ENCODE measurements at places on chromosomes 1 and 21.
A peak's percentile ranks its signal among the peaks of the same experiment; 100 is the strongest.

DNA sequence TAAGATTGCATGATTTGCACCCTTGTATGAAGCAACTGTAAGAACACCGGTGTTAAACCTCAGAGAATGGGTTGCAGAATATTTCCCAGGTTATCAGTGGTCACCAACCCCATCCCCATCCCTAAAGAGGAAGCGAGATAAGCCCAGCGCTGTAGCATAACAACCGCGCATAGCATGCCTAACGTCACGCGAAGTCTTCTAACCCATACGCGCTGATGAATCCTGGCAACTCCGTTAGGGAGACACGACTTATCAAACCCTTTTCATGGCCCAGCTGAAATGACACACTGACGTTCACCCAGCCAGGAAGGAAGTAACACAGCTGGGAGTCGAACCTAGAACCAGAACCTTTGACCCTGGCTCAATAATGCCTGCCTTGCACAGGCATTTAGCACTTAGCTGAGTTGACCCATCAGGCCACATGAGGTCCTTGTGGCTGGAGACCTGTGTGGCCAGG, 24.2 kb downstream of the TMEM51 start:
- DNase-seq, result peak; percentile 83

GRCh38 chr21:41426676-41427404, 801 bp downstream of the MX1 start:
- peak; percentile 60 for DNase-seq

- no peak for DNase-seq
Observed at GRCh38 chr21:44884097-44884496, 10.6 kb upstream of the PTTG1IP start.

- no peak for DNase-seq
Observed at GRCh38 chr21:21858502-21859334, 860.5 kb downstream of the NCAM2 start.

- DNase-seq, result no peak
Observed at GRCh38 chr1:160651433-160652064, 4.7 kb upstream of the SLAMF1 start.

DNA sequence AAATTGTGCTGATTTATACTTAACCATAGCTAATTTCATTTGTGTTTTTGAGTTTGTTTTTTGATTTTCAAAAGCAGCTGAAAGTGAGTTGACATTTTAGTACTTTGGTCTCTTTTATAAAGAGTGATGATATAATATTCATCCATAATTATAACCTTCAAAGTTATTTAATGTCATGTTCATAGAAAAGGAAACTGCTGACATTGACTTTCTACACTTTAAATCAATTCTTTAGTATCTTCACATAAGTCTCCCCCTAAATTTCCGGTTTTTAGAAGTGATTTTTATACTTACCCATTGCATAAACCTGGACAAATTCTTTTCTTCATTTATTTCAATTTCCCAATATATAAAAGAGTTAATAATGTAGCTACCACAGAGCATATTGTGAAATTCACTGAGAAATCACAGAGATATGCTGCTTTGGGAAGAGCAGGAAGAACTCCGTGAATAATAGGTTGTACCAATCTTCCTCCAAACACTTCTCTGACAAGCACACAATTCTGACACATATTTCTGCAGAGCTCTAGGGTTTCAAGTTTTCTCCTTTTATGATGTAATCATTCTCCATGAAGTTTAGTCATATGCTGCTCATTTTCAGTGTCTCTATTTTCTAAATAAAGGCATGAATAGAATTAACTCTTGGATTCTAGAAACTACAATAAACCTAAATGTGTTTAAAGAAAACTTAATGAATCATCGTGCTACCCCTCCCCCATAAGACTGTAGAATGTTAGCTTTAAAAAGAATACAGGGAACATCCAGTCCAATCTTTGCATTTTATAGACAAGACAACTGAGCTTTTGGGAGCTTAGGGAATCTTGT, 25.6 kb upstream of the CDC42BPA start:
- DNase-seq, result peak; percentile 14

GRCh38 chr1:73766786-73767348, 431.1 kb downstream of the LRRIQ3 start:
- no peak for DNase-seq

DNA sequence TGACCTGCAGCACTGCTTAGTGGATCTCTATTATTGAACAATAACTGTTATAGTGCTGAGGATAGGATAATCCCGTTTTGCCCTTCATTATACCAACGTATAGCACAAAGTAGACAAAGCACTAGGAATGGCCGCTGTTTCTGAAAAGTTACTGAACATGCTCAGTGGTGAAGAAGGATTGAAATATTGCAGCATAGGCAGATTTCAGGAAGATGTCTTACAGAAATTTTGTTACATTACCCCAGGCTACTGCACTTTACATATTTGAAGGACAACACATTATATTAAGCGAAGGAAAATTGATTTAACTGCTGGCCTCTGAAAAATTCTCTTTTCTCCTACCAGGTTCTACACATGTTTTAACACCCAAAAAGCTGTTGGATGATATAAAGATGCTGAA, 48.5 kb downstream of the AKNAD1 start:
- DNase-seq, result no peak

DNA sequence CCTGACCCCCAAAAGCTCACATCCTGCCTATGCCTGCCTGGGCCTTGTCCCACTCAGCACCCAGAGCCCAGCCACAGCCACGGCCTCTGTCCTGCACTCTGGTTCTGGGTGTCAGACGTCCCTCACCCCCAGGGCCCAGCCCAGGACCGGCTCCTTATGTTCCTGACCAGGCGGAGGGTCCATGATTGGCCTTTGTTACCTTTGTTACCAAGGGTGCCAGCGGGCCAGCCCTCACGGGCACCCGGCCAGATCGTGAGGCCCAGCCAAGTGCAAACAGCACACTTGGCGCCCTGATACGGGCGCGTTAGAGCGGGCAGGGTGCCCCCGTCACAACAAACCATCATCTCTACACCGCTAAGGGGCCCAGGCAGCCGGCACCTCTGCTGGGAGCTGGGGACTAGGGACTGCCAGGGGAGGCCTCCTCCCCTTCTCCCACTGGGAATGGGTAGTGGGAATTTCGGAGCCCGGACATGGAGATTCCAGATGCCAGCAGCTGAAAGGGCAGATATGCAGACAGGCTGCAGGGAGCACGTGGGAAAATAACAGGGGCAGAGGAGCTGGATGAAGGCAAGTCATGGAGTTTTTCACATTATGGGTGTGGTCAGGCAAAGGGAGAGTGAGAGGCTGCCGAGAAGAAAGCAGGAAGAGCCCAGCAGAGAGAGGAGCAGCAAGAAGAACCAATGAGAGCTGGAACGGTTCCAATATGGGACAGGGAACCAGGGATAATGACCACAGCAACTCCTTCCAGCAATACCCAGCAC, 22.1 kb downstream of the HSPG2 start:
- peak; percentile 27 for DNase-seq

GRCh38 chr1:160309571-160309970, 24.6 kb upstream of the PEX19 start:
- peak; percentile 49 for DNase-seq

DNA sequence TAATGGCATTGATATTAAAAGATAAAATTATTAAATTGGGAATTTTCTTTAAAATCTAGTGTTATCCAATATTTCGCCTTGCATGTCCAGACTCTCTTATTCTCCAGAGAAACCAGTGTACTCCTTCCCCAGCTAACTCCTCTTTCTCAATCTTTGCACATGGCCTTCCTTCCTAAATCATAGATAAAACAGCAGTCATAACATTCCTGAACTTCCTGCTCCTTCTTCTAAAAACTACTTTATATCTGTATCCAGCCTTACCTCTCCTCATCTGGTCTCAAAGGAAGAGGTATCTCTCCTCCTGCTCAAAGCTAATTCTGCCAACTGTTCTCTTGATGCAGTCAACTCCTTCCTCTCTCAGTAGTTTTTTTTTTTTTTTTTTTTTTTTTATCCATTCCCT, 39.5 kb upstream of the NEK7 start:
- DNase-seq, result no peak

- no peak for DNase-seq
Observed at GRCh38 chr1:194176212-194176611, 989.8 kb upstream of the B3GALT2 start.

DNA sequence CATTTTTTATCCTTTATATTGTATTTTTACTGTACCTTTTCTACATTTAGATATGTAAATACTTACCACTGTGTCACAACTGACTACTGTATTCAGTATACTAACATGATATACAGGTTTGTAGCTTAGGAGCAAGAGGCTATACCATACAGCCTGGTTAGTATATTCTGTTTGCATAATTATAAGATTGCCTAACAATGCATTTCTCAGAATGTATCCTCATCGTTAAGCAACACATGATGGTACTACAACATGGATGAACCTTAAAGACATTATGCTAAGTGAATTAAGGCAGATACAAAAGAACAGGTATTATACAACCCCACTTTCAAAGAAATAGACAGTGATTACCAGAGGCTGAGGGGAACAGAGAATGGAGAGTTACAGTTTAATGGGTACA, 62.7 kb downstream of the RUSC1 start:
- no peak for DNase-seq

DNA sequence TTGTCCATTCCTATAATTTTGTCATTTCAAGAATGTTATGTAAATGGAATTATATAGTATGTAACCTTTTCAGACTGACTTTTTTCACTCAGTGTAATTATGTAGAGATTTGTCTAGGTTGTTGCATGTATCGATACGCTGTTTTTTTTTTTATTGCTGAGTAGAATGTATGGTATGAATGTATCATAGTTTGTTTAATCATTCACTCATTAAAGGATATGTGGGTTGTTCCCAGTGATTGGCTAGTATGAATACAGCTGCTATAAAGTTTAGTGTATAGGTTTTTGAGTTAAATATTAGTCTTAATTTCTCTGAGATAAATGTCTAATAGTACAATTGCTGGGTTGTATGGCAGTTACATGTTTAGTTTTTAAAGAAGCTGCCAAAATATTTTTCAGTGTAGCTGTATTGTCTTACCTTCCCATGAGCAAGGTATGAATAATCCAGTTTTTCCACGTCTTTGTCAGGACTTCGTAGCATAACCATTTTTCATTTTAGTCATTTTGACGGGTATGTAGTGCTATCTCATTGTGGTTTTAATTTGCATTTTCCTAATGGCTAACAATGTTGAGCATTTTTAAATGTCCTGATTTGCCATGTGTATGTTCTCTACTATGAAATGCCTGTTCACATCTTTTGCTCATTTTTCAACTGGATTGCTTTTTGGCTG, 22.4 kb downstream of the CASQ2 start:
- DNase-seq, result no peak

GRCh38 chr1:197178998-197179397, 32.5 kb upstream of the ASPM start:
- DNase-seq, result peak; percentile 53

GRCh38 chr1:54280651-54281050, 80.7 kb downstream of the MRPL37 start:
- DNase-seq, result no peak

DNA sequence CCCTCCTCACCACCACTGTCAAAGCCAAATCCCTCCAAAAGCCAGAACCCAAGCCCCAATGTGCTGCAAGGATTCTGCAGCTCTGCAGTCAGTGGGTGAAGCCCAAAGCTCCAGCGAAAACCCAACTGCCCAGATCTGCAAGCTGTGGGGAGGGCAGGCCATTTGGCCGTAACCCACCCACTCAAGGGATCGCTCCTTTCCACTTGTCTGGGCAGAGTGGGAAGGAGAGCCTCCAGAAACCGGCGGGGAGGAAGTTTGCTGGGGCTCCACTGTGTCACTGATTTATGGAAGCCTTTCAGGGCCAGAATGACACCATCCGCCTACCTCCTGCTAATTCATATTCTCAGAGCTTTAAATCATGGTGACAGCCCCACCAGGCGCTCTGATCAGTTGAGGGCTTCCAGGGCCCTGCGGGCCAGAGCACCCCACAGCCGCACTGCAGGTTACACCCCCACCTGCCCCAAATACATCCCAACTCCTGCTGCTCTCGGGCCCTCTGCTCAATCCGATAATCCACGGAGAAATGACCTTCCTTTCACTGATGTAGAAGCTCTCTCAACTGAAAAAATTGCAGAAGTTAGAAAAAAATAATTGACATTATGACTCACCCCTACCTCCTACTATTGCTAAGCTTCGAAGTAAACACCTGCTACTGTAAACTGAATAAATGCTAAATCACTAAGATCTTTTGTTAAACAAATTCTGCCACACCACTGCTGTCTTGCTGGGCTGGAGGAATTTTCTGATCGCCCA, 40.6 kb upstream of the RAB4A start:
- peak; percentile 77 for DNase-seq

DNA sequence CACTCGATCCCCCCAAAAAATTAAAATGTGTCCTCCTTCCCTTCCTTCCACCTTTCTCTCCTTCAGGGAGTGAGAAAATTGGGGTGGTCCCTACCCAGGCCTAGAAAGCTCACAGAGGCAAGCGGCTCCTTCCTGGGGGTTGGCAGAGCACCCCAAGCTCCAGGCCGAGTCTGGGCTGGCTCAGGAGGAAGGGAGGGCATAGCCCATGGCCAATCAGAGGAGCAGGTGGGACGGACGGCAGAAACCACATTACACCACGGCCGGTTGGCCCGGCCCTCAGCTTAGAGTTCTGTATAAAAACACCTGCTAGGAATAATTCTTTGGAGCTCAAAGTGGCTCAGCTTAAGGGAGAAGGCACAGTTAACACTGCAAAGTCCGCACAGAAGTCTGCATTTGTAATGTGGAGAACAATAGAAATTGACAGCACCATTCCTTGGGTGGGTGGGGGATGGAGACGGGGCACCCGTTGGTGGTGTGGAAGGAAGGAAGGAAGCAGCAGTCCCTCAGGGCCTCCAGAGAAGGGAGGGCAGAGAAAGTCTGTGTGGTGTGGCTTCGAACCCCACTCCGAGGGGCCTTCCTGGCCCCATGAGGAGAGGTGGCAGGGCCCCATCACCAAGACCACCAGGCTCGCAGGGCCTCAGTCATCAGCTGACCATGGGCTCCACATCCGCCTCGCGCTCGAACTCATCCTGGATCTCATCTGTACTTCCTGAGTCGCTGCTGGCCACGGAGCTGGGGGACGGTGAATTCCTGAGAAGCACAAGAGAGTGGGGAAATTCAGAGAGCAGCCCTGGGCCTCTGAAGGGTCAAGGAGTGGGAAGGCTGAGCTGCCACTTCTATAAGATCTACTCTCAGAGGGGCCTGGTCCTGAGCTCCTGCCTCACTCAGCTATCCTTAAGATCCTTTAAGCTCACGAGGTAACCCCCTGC, 5.8 kb upstream of the ALDH4A1 start:
- DNase-seq, result peak; percentile 24

DNA sequence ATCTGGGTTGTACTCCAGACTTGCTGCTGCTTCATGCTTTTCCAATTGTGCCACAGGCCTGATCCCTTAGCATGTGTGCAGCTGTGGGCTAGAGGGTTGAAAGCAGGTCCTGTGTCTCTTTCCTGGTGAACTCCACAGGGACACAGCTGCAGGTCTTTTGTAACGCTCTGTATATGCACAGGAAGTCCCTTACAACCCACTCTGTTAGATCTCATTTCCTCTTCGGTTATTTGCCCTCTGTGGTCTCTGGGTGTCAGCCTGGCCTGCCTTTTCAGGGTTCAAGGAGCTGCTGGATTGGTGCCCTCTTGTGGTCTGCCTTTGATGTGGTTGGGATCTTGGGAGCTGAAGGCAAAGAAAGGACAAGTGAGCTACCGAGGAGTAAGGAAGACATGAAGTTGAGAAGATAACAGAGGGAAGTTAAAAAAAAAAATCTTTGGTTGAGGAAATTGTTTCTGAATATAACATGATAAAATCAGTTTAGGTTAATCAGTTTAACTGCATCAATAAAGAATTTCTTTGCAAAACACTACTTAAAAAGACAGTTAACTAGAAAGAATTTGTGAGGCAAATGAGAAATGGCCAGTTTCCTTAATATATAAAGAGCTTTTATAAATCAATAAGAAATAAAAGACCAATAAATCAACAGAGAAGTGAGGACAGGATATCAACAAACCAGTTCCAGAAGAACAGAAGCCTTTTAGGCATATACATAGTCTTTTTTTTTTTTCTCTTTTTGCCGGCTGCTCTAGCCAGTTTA, 44.1 kb downstream of the UCK2 start:
- DNase-seq, result peak; percentile 89

GRCh38 chr21:44020551-44020950, 8.4 kb downstream of the TRAPPC10 start:
- no peak for DNase-seq
